NCI-H1105 (cell line): ENCODE measurements at places on chromosomes 1 and 21.

DNA sequence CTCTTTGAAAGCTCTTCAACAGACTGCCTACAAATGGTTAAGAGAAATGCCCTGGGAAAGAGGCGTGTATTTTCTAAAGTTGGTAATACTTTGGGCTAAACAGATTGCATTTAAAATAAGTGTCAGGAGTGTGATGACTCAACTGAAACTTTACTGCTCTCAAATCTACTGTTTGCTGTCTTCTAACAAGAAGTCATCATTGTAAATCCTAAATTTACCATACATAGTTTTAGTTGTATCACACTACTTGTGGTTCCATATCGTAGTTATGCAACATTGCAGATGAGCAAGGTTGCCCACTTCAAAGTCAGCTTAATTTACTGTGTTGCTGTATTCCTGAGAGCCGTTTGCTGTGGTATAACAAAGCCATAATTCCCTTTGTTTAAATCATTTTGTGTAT, 59.6 kb downstream of the RGS21 start:
- no peak for DNase-seq

- no peak for DNase-seq
Measured at GRCh38 chr1:198107091-198107501, 49.7 kb upstream of the NEK7 start.

GRCh38 chr1:101060992-101061391, 35.4 kb upstream of the DPH5 start:
- DNase-seq = no peak

GRCh38 chr1:160702100-160702499, 9.5 kb downstream of the CD48 start:
- no peak for DNase-seq

DNA sequence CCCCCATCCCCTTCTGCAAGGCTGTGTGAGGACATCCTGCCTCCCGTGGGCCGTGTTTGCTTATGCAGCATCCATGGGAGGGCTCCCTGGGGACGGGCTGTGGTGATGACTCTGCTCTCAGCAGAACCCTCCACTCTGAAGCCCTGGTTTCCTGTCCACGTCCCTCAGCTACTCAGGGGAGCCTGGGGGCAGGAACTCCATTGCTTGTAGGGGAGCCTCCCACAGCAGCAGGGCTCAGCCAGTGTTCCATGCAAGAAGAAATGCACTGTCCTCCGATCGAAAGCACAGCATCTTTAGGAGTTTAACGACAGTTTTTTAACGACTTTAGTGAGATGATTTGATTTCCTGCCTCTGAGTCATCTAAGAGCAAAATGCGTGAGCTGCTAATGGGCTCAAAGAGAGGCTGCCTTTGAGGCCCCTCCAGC, 8.3 kb upstream of the KCNAB2 start:
- no peak for DNase-seq

DNA sequence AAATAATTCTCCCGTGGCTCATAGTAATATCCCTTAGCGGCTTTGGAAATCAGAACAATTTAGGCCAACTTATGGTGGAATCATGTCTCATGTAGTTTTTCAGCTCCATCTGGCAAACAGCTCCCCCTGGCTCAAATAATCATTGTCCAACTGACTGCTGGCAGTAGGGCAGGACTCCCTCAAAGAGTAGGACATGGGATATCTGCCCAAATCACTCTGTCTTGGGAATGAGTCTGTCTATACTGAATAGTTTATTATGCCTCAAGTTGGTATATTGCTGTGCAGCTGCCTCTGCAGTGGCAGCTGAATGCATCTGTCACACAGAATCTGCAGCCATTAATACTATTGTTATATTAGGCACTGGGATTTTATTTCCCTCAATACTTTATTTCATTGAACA, 255.7 kb downstream of the COL11A1 start:
- no peak for DNase-seq

GRCh38 chr1:82778612-82779011, 977.9 kb downstream of the ADGRL2 start:
- no peak for DNase-seq

GRCh38 chr1:73659136-73659535, 538.8 kb downstream of the LRRIQ3 start:
- no peak for DNase-seq

GRCh38 chr1:181284978-181285377, 196.5 kb downstream of the IER5 start:
- DNase-seq = no peak

DNA sequence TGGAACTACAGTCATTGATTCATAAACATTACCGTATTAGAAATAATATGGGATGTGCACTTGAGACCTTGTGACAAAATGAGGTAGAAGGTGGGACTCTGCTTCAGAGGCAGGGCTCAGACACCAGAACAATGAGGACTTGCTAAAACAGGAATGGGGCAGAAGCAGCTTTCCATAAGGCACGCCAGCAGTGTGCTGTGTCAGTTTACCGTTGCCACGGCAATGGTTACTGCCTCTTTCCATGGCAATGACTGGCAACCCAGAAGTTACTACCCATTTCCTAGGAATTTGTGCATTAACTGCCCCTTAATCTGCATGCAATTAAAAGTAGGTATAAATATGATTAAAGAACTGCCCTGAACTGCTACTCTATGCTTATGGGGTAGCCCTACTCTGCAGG, 169.0 kb downstream of the CHRM3 start:
- no peak for DNase-seq

DNA sequence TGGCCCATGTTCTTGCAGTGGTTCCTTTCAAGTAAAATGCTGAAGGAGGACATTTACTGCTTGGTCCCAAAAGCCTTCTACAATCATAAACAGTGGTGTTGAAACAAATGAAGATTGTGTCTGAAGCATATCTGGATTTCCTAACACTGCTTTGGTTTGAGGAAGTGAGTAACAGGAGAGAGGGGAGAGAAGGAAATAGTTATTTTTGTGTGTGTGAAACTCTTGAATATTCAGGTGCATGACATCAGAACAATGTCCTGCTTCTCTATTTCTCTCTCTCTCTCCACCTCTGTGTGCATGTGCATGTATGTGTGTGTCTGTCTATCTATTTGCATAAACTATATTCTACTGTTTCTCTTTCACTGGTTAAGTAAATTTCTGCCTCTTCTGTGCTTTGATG, 61.4 kb upstream of the TNFSF18 start:
- DNase-seq = no peak

GRCh38 chr1:25135909-25136308, 96.4 kb downstream of the SYF2 start:
- peak; percentile 45 for DNase-seq

DNA sequence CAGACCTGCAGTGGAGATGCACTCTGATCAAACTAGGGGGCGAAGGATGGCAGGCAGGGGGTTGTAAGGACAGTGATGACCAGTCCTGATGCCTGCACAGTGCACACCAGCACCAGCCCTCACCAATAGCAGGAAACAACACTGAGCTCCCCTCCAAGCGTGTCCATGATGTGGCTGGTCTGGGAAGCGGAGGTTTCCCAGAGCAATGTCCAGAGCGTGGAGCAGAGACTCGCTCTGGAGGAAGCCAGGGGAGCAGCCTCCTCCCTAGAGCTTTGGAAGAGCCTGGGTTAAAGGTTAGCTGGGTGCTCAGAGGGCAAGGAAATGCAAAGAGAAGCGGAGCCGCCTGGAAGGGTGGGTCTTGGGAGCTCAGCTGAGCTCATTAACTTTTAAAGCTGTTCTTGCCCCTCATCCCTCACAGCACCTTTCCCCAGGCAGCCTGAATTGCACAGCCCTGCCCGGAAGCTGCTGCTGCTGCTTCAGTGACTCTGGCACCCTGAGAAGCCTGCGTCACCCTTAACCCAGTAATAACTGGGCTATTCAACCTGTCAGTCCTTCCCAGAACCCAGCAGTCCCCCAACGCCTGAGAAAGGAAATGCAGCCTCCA, 162.2 kb upstream of the RAB4A start:
- no peak for DNase-seq

- no peak for DNase-seq
Measured at GRCh38 chr1:42163114-42163513, 1.4 kb downstream of the GUCA2A start.
